ENCODE measurements at places on chromosomes 4 and X.

- no peaks in the 10 kb centered on the region for H3K36me3 ChIP-seq
- DNase-seq: no peak
- no peaks in the 10 kb centered on the region for H3K27me3 ChIP-seq
- peak overlapping the region; percentile 22 for H3K27ac ChIP-seq
- H3K4me3 ChIP-seq: no peak overlapping the region
Measured at GRCh38 chr4:183611210-183611830, 47.7 kb downstream of the RWDD4 start.

- H3K4me3 ChIP-seq: no peak overlapping the region
- H3K36me3 ChIP-seq: no peaks in the 10 kb centered on the region
- no peak overlapping the region for H3K27ac ChIP-seq
- DNase-seq: no peak
- no peaks in the 10 kb centered on the region for H3K27me3 ChIP-seq
Measured at GRCh38 chrX:105694839-105695238, 127.5 kb upstream of the NRK start.

- no peaks in the 10 kb centered on the region for H3K36me3 ChIP-seq
- no peak for DNase-seq
- peaks cover 4% of the 10 kb centered on the region for H3K4me1 ChIP-seq
- no peaks in the 10 kb centered on the region for H3K27me3 ChIP-seq
- H3K27ac ChIP-seq: peak within 1 kb of the TSS; percentile 52
- peak within 1 kb of the TSS; percentile 51 for H3K4me3 ChIP-seq
Measured at GRCh38 chrX:153411255-153411987, at the start of gene ZFP92. Gene ZFP92 (plus strand): TSS chrX:153411472. CDS start chrX:153418323, 6,851 bp downstream.

GRCh38 chr4:112852601-112853000 is 196.9 kb upstream of the ANK2 start:
- H3K4me1 ChIP-seq: no peaks in the 10 kb centered on the region
- H3K36me3 ChIP-seq: no peaks in the 10 kb centered on the region
- H3K4me3 ChIP-seq: no peak overlapping the region

DNA sequence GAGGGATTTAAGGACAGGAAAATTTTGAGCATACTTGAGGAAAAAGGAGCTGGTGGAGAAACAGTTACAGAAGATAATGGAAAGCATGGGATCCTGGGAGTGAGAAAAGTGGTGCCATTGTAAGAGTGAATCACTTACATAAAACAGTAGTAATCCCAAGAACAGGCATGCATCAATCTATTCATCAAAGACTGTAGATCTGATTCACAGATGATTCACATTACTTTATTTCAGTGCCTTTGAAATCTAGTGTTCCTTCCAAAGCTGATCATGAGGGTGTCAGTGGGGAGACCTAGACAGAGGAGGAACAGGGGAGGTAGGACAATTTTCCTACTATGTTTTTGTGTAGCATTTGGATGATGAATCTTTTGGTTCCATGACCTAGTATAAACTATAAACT is 102.7 kb downstream of the TAB3 start:
- H3K4me1 ChIP-seq: no peaks in the 10 kb centered on the region
- H3K4me3 ChIP-seq: no peak overlapping the region
- H3K27ac ChIP-seq: no peak overlapping the region
- H3K27me3 ChIP-seq: no peaks in the 10 kb centered on the region
- no peak for DNase-seq

GRCh38 chr4:39362827-39363226 is 3.3 kb downstream of the RFC1 start:
- no peaks in the 10 kb centered on the region for H3K27me3 ChIP-seq
- H3K27ac ChIP-seq: no peak overlapping the region
- DNase-seq: no peak
- no peaks in the 10 kb centered on the region for H3K36me3 ChIP-seq
- no peak overlapping the region for H3K4me3 ChIP-seq
- H3K4me1 ChIP-seq: peaks cover 30% of the 10 kb centered on the region

DNA sequence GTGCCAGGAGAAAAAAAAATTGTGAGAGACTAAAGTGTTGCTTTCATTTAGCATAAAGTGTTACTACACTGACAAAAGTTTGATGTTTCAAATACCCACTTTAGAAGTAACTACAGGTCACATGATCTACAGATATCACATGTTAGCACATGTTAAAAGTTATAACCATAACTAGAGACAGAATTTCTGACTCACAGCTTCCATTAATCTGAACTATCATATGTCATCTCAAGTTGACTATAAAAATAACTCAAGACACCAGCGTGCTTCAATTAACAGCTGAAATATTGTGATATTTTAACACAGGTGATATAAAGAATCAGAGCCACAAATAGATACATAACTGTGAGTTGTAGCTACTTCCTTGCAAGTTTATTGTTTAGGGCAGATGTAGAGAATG is 591.5 kb upstream of the PITX2 start:
- H3K36me3 ChIP-seq: no peaks in the 10 kb centered on the region
- H3K27ac ChIP-seq: no peak overlapping the region
- H3K4me3 ChIP-seq: no peak overlapping the region
- no peak for DNase-seq

- no peak overlapping the region for H3K27ac ChIP-seq
- no peak overlapping the region for H3K4me3 ChIP-seq
- DNase-seq: no peak
- no peaks in the 10 kb centered on the region for H3K27me3 ChIP-seq
- no peaks in the 10 kb centered on the region for H3K36me3 ChIP-seq
- no peaks in the 10 kb centered on the region for H3K4me1 ChIP-seq
Measured at GRCh38 chr4:11228530-11228929, 200.2 kb downstream of the HS3ST1 start.

DNA sequence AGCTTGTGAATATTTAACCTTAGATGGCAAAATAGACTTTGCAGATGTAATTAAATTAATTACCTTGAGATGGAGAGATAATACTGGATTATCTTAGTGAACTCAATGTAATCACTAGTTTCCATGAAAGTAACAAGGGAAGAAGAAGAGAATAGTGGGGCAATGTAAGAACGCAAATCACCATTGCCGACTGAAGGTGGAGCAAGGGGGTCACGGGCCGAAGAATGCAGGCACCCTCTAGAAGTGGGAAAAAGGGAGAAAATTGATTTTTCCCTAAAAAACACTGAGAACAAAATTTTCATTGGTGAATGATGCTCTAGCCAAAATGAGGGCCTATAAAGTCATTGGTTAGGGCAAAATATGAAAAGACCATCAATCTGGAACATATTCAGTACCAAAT is 375.6 kb upstream of the EPHA5 start:
- no peaks in the 10 kb centered on the region for H3K36me3 ChIP-seq
- no peak overlapping the region for H3K27ac ChIP-seq
- H3K27me3 ChIP-seq: no peaks in the 10 kb centered on the region
- H3K4me1 ChIP-seq: no peaks in the 10 kb centered on the region
- no peak overlapping the region for H3K4me3 ChIP-seq

GRCh38 chr4:54781756-54782155 is 124.0 kb downstream of the KIT start:
- H3K27ac ChIP-seq: no peak overlapping the region
- no peaks in the 10 kb centered on the region for H3K4me1 ChIP-seq
- H3K36me3 ChIP-seq: no peaks in the 10 kb centered on the region
- H3K4me3 ChIP-seq: no peak overlapping the region

GRCh38 chr4:111984169-111984819 is 161.0 kb upstream of the FAM241A start:
- no peaks in the 10 kb centered on the region for H3K27me3 ChIP-seq
- no peak overlapping the region for H3K27ac ChIP-seq
- no peaks in the 10 kb centered on the region for H3K36me3 ChIP-seq
- H3K4me1 ChIP-seq: no peaks in the 10 kb centered on the region
- DNase-seq: no peak
- H3K4me3 ChIP-seq: no peak overlapping the region

GRCh38 chr4:154526151-154526550 is 24.0 kb downstream of the PLRG1 start:
- no peak overlapping the region for H3K4me3 ChIP-seq
- no peaks in the 10 kb centered on the region for H3K4me1 ChIP-seq
- H3K36me3 ChIP-seq: no peaks in the 10 kb centered on the region
- no peaks in the 10 kb centered on the region for H3K27me3 ChIP-seq

- H3K27ac ChIP-seq: no peak overlapping the region
- H3K4me1 ChIP-seq: no peaks in the 10 kb centered on the region
- no peak for DNase-seq
Measured at GRCh38 chr4:178480105-178480504, 1037.9 kb upstream of the AGA start.

GRCh38 chr4:163331629-163332376 is 593 bp downstream of the NPY1R start:
- H3K27ac ChIP-seq: no peak overlapping the region
- peak; percentile 22 for DNase-seq
- H3K4me3 ChIP-seq: peak overlapping the region; percentile 53
- H3K36me3 ChIP-seq: no peaks in the 10 kb centered on the region

DNA sequence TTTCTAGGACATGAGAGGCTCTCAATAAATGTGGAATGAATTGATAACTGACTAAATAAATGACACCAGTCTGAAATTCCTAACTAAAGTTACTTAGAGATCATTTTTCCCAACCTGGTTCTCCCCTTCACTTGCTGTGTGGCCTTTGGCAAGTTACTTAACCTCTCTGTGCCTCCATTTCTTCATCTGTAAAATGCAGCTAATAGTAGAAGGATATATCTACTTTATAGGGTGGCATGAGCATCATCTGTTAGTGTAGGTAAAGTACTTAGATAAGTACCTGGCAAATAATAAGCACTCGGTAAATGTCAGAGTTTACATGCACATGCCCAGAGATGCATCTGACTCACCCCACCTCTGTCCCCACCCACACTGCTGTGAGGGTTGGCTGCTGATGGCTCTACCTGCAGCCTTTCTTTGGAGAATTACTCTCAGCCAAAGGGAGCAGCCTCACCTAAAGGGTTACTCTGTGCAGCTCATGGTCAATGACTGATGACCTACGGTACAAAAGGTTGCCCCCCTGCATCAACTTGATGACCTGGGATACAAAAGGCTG is 139.3 kb downstream of the CHIC2 start:
- H3K36me3 ChIP-seq: no peaks in the 10 kb centered on the region
- DNase-seq: no peak
- no peak overlapping the region for H3K27ac ChIP-seq
- no peaks in the 10 kb centered on the region for H3K4me1 ChIP-seq

GRCh38 chr4:136484996-136485395 is 1047.3 kb downstream of the PCDH18 start:
- no peak overlapping the region for H3K27ac ChIP-seq
- no peaks in the 10 kb centered on the region for H3K36me3 ChIP-seq
- H3K4me1 ChIP-seq: no peaks in the 10 kb centered on the region
- no peak for DNase-seq

DNA sequence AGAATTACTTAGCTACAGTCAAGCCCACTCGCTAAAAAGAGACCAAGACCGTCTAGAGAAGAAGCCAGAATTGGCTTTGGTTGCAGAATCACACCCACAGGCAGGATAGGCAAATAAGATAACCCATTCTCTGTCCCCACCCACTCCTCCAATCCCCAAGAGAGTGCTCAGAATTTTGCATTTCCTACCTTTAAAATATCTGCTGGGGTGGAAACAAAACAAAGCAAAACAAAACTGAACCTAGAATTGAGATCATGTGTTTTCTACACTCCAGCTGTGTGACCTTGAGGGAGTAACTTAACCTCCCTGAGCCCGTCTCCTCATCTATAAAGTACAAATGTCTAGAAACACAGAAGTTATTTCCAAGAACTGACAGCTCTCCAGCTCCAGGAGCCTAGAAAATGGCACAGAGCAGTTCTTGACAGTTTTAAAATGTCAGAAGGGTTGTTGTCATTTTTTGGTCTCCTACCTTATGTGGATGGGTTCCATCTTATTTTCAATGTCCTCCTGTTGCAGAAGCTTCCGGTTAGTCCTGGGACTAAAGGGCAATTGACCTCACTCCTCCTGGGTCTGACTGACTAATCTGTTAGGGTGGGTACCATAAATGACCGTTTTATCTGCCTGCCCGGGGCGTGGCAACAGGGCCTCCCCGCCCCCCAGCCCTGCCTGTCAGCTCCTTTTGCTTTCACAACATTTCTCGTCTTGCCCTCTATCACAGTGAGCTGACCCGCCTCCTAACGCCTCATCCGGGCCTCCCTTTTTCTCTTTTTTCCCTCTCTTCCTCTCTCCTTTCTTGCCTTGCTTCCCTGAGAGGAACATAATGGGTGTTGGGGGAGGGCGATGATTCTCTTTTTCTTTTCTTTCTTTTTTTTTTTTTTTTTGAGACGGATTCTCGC is 114.0 kb downstream of the RBM47 start:
- no peaks in the 10 kb centered on the region for H3K27me3 ChIP-seq
- DNase-seq: peak; percentile 76
- H3K27ac ChIP-seq: peak overlapping the region; percentile 70
- H3K36me3 ChIP-seq: no peaks in the 10 kb centered on the region
- H3K4me1 ChIP-seq: peaks cover 48% of the 10 kb centered on the region
- H3K4me3 ChIP-seq: no peak overlapping the region

GRCh38 chr4:153438916-153439756 is 27.0 kb upstream of the TMEM131L start:
- H3K36me3 ChIP-seq: no peaks in the 10 kb centered on the region
- H3K27ac ChIP-seq: no peak overlapping the region

DNA sequence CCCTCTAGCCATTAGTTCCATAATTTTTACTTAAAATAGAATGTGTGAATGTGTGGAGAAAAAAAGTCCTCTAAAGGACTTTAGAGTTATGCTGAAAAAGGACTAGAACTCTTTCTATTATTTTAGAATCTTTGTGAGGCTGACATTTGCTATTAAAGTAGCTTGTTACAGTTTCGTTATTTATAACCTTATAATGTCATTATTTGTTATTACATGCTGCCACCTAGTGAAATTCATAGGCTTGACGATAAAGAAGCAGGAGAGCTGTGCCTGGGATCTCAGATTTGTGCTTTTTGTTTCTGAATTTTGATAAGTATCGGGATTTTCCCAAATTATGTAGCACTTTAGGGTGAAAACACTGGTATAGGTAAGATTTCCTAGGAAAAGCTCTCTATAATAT is 38.5 kb upstream of the TAPT1 start:
- H3K4me1 ChIP-seq: no peaks in the 10 kb centered on the region
- no peak for DNase-seq
- H3K4me3 ChIP-seq: no peak overlapping the region
- H3K27ac ChIP-seq: no peak overlapping the region

DNA sequence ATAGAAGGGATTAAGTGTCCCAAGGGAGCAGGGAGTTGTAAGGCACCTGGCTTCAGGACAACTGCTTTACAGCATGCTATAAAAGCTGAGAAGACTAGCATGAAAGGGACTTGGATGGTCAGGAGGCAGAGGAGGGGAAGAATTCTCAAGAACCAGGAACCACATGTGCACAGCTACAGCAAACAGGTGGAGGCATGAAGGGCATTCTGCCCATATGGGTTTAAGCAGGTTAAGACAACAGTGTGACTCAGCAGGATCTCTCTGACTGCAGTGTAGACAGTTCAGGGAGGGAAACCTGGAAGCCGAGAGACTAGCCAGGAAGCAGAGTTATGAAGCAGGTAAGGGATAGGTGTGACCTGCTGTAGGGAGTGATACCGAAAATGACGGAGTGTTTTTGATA is 117.0 kb downstream of the DHRSX start:
- no peaks in the 10 kb centered on the region for H3K36me3 ChIP-seq
- no peak for DNase-seq
- no peak overlapping the region for H3K4me3 ChIP-seq
- no peak overlapping the region for H3K27ac ChIP-seq
- H3K4me1 ChIP-seq: no peaks in the 10 kb centered on the region
